CD4-positive, CD25-positive, alpha-beta regulatory T cell (primary cell): ENCODE measurements at places on chromosomes 4 and X. TPM values are rescaled to one million over a fixed set of nuclear protein-coding genes. Genes with fewer than 3 reads are reported as not detected.

CT45A1 gene
- not detected for total RNA-seq

NXF3 gene
- not detected for total RNA-seq

GUCY1A1 gene
- 1.9 TPM for total RNA-seq

PDGFC gene
- 0.62 TPM for total RNA-seq

SSX2 gene
- total RNA-seq = not detected

SSX7 gene
- total RNA-seq = not detected

ARR3 gene
- not detected for total RNA-seq

MID2 gene
- total RNA-seq = 6.6 TPM

SERPINA7 gene
- not detected for total RNA-seq

NRK gene
- not detected for total RNA-seq

BGN gene
- total RNA-seq = not detected

CYSLTR1 gene
- 7.2 TPM for total RNA-seq

HMX1 gene
- not detected for total RNA-seq

COL25A1 gene
- total RNA-seq = not detected

NPY5R gene
- total RNA-seq = not detected

SPACA5 gene
- total RNA-seq = not detected

HHIP gene
- total RNA-seq = not detected

ARHGAP6 gene
- 1.8 TPM for total RNA-seq

TREX2 gene
- total RNA-seq = 3.8 TPM

ABCG2 gene
- 0.54 TPM for total RNA-seq

ZBTB49 gene
- 14.7 TPM for total RNA-seq

SPRY1 gene
- 6.4 TPM for total RNA-seq

ADAMTS3 gene
- total RNA-seq = not detected

NEUROG2 gene
- not detected for total RNA-seq

PCSK1N gene
- total RNA-seq = 2.6 TPM
